ENCODE measurements at places on chromosomes 3 and 15.

DNA sequence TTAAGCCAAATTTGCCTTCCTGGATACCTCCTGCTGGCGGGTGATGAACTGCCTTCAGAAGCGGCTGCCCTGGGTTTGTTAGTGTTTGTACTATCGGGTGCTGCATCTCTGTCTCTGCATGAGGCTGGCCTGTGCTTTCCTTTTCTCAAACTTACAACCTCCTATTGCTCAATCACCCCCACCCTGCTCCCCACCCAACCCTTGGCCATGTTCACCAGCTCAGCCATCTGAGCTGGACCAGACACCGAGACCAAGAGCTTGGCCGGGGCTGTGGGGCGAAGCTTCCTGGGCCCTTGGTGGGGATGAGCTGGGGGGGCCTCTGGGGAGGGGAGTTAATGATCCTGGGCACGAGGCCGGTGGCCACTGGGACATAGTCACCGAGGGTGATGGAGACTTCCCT lies 16.8 kb upstream of the FBLN2 start:
- no peak overlapping the region for H3K4me3 ChIP-seq
- H3K27ac ChIP-seq: no peak overlapping the region
- no peaks in the 10 kb centered on the region for H3K36me3 ChIP-seq
- DNase-seq: no peak
- H3K4me1 ChIP-seq: peaks cover 12% of the 10 kb centered on the region

DNA sequence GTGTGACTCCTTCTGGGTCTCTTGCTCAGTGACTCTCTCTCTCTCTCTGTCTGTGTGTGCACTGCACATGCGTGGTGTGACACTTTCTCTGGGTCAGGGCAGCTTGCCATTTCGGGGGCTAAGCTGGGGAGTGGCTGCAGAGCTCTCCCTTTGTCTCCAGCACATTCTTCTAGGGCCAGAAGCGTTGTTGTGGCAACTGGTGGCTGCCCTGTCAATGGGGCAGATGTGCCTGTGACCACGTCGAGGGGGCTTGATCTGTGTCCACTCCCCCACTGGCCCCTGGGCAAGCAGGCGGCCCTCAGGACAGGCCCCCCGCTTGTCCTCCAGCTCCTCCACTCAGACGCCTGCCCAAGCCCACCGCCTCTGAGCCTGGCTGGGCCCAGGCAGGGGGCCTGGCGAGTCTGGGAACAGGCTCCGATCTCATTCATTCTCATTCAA lies 67.8 kb downstream of the WNT7A start:
- H3K27me3 ChIP-seq: no peaks in the 10 kb centered on the region
- no peaks in the 10 kb centered on the region for H3K4me1 ChIP-seq
- DNase-seq: no peak
- no peak overlapping the region for H3K27ac ChIP-seq
- no peak overlapping the region for H3K4me3 ChIP-seq

DNA sequence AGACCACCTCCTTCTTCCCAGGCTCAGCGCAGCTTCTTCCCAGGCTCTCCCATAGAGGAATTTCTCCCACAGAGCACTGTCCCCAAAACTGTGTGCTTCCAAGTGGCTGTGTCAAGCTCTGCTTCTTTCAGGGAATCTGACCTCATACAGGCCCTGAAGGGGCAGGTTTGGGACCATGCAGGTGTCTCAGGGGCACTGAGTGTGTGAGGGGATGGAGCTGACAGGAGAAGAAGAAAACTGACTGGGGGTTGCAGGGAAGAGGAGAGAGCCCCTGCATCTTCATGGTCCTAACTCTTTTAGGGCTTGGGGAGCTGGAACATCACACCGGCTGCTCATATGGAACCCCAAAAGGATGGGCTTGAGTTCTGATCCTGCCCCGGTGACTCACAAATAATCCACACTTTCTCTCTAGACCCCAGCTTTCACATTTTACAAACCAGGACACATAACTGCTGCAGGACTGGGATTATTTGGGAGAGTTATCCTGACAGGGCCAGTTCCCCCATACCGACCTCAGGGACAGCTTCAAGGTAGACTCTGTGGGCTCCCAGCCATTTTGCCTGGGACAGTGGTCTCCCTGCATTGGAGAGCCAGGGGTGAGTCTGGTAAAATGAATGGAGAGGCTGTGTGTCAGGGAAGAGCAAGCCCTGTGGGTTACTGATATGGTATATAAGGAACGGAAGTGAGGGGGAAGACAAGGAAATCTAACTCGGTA lies 316.1 kb downstream of the TLE3 start:
- H3K27ac ChIP-seq: no peak overlapping the region
- no peaks in the 10 kb centered on the region for H3K36me3 ChIP-seq
- no peak for DNase-seq
- peaks cover 16% of the 10 kb centered on the region for H3K4me1 ChIP-seq
- peak overlapping the region; percentile 2 for H3K4me3 ChIP-seq
- peaks cover 13% of the 10 kb centered on the region for H3K27me3 ChIP-seq

DNA sequence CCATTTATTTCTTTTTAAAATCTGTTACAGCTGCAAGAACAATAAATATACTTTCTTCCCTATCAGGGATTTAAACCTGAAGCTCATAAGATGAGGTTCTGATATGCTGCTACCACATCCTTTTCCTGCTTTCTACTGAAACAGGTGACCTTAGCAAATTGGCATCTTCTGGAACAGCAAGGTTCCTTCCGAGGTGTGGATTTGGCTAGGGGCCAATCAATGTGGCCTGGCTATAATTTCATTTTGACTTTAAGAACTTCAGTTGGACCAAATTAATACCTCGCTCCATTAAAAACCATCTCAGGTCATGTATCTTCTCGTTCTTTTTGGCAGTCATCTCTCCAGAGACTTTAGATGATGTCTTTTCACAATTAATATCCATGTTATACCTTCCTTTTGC lies 53.4 kb upstream of the C3orf80 start:
- H3K27ac ChIP-seq: no peak overlapping the region
- DNase-seq: no peak
- H3K4me1 ChIP-seq: no peaks in the 10 kb centered on the region
- no peaks in the 10 kb centered on the region for H3K36me3 ChIP-seq

GRCh38 chr15:99486371-99487336 lies 79.1 kb upstream of the MEF2A start:
- peaks cover 22% of the 10 kb centered on the region for H3K4me1 ChIP-seq
- no peaks in the 10 kb centered on the region for H3K27me3 ChIP-seq
- DNase-seq: no peak
- peak overlapping the region; percentile 19 for H3K4me3 ChIP-seq
- no peaks in the 10 kb centered on the region for H3K36me3 ChIP-seq

GRCh38 chr3:154123906-154124305 lies 2.7 kb downstream of the ARHGEF26 start:
- H3K36me3 ChIP-seq: no peaks in the 10 kb centered on the region
- no peak for DNase-seq
- peaks cover 30% of the 10 kb centered on the region for H3K27me3 ChIP-seq

DNA sequence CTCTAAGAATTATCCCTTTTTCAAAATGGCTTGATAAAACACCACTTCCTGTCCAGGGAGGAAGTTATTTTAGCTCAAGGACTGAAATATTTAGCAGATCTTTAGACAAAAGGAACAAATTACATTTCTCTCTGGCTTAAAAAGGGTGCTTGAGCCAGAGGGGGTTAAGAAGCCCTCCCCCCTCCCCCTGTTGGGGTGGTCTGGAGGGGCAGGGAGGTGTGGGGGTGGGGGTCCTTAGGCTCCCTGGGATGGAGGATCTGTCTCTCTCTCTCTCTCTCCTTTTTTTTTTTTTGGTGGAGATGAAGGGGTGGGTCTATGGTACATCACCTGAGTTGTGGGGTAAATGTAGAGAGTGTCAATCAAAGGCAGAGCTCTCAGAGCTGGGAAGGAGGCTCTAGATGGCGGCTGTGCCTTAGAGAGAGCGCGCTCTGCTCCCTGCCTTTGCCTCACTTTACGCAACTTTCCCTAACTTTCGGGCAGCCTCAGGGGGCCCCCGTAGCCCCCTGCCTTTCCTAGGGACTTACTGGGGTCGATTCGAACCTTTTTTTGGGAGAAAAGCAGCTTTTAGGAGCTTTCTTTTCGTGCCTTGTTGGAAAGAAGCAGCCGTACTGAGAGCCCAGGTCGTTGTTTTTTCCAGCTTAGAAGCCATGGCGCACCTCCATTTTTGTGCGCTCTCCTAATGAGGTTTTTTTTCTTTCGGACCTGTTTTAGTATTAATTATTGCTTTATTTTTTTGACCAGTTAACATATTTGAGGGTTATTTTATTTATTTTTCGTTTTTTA lies at the start of gene CHD2:
Gene CHD2 (plus strand): TSS at position 377 of the 783 bp plus-strand sequence. CDS start 914 bp downstream, outside the sequence.
- peak; percentile 75 for DNase-seq
- H3K4me1 ChIP-seq: peaks cover 53% of the 10 kb centered on the region
- no peaks in the 10 kb centered on the region for H3K27me3 ChIP-seq
- peak within 1 kb of the TSS; percentile 91 for H3K4me3 ChIP-seq

GRCh38 chr15:66855041-66855440 lies 153.0 kb downstream of the SMAD6 start:
- no peaks in the 10 kb centered on the region for H3K36me3 ChIP-seq
- H3K4me1 ChIP-seq: peaks cover 10% of the 10 kb centered on the region
- H3K4me3 ChIP-seq: no peak overlapping the region
- H3K27me3 ChIP-seq: peaks cover 44% of the 10 kb centered on the region
- no peak for DNase-seq
- no peak overlapping the region for H3K27ac ChIP-seq

GRCh38 chr3:117700573-117701360 lies 991.2 kb downstream of the TUSC7 start:
- no peaks in the 10 kb centered on the region for H3K27me3 ChIP-seq
- no peaks in the 10 kb centered on the region for H3K4me1 ChIP-seq
- no peak overlapping the region for H3K27ac ChIP-seq
- H3K4me3 ChIP-seq: no peak overlapping the region

DNA sequence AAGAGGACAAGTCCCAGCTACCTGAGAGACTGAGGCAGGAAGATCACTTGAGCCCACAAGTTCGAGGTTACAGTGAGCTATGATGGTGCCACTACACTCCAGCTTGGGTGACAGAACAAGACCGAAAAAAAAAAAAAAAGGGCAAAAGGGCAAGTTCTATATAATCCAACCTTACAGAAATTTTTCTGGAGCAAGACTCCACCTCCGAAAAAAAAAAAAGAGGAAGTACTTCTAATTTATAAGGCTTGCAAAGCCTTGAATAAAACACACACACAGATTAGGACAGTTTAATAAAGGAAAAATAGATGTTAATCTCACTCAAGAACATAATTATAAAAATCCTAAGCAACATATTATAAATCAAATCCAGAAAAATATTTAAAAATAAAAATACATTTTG lies 14.4 kb upstream of the XYLB start:
- no peaks in the 10 kb centered on the region for H3K36me3 ChIP-seq
- H3K27ac ChIP-seq: no peak overlapping the region
- no peak overlapping the region for H3K4me3 ChIP-seq
- no peak for DNase-seq
- peaks cover 8% of the 10 kb centered on the region for H3K27me3 ChIP-seq

DNA sequence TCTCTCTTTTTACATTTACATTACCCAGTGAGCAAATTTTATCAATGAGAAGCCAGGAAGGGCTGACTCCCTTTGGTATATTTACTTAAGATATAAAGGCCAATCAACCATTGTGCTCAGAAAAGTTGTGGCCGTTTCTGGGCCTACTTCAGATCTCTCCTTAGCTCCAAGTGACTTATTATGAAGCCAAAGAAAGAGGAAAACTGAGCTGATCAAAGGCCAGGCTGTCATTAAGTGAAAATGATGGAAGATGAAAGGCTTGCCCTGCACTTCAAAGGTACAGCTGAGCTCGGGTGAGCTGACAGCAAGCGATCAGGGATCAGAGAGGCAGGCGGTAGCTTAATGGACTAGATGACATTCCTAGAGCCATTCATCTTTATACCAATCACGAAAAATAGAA lies 24.8 kb downstream of the VGLL4 start:
- H3K27me3 ChIP-seq: no peaks in the 10 kb centered on the region
- DNase-seq: no peak
- H3K27ac ChIP-seq: no peak overlapping the region
- H3K4me3 ChIP-seq: no peak overlapping the region
- no peaks in the 10 kb centered on the region for H3K36me3 ChIP-seq
- peaks cover 23% of the 10 kb centered on the region for H3K4me1 ChIP-seq

- H3K36me3 ChIP-seq: no peaks in the 10 kb centered on the region
- DNase-seq: no peak
- H3K4me3 ChIP-seq: no peak overlapping the region
- no peaks in the 10 kb centered on the region for H3K4me1 ChIP-seq
- H3K27me3 ChIP-seq: no peaks in the 10 kb centered on the region
- no peak overlapping the region for H3K27ac ChIP-seq
Observed at GRCh38 chr3:118692416-118692815, 342.2 kb downstream of the IGSF11 start.

DNA sequence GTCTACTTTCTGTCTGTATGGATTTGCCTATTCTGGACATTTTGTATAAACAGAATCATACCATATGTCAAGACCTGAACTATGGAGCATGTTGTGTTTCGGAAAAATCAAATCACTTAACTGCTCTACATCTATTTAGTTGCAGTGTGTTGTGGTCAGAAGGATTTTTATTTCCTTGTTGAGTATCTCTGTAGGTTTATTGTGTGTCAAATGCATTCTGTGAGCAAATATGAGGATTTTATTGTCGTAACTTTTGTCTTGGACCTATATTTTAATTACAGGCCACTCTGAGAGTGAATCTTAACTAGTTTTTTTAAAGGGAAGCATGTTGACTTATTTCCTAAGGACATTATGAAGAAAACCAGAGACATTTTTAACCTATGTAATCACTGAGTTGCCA lies 84.6 kb upstream of the MYZAP start:
- H3K4me3 ChIP-seq: no peak overlapping the region
- no peak overlapping the region for H3K27ac ChIP-seq
- H3K27me3 ChIP-seq: no peaks in the 10 kb centered on the region
- DNase-seq: no peak
- no peaks in the 10 kb centered on the region for H3K36me3 ChIP-seq

- no peaks in the 10 kb centered on the region for H3K27me3 ChIP-seq
- H3K36me3 ChIP-seq: no peaks in the 10 kb centered on the region
- no peak for DNase-seq
- peaks cover 9% of the 10 kb centered on the region for H3K4me1 ChIP-seq
Observed at GRCh38 chr15:55319537-55320237, 665 bp downstream of the PIGB start.

DNA sequence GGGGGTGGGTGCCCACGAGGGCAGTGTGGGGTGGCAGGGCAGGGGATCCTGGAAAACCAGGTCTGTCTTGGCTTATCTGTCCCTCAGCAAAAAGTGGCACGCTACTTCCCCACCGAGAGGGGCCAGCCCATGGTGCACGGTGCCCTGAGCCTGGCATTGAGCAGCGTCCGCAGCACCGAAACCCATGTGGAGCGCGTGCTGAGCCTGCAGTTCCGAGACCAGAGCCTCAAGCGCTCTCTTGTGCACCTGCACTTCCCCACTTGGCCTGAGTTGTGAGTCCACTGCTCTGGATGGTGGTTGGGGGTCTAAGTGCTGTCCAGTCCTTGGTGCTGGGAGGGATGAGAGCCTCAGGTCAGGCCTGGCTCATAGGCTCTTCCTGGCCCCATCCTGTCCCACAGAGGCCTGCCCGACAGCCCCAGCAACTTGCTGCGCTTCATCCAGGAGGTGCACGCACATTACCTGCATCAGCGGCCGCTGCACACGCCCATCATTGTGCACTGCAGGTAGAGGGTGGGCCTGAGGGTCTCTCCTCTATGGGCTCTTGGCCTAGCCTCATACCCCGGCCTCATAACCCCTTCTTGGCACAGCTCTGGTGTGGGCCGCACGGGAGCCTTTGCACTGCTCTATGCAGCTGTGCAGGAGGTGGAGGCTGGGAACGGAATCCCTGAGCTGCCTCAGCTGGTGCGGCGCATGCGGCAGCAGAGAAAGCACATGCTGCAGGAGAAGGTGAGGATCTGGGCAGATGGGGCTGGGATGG lies 31.1 kb downstream of the PTPN23 start:
- no peak overlapping the region for H3K4me3 ChIP-seq
- H3K4me1 ChIP-seq: no peaks in the 10 kb centered on the region

- H3K27me3 ChIP-seq: no peaks in the 10 kb centered on the region
- H3K4me3 ChIP-seq: no peak overlapping the region
- H3K27ac ChIP-seq: no peak overlapping the region
- H3K4me1 ChIP-seq: no peaks in the 10 kb centered on the region
Observed at GRCh38 chr3:9314796-9315195, 48.1 kb upstream of the THUMPD3 start.
